ENCODE measurements at places on chromosomes 16 and 17.

DNA sequence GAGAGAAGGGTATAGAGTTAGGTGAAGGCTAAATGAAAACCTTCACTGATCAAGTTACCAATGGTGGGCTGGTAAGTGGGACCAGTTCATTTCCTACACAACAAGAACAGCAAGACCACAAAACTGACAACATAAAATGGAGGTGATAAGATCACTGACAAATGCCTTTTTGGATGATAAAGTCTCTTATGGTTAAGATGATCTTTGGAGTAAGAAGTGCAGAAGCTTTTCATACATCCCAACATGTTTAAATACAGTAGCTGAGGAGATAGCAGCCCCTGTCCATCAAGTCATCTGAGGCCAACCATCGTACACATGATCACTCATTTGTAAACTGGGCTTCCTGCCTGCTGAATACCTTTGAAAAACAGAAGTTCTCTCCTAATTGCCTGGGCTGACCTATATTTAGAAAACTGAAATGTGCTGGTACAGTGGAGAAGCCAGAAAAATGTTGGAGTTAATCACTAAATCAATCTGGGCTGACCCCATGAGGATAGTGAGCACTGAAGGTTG is 259.0 kb upstream of the ZFHX3 start:
- DNase-seq = no peak

DNA sequence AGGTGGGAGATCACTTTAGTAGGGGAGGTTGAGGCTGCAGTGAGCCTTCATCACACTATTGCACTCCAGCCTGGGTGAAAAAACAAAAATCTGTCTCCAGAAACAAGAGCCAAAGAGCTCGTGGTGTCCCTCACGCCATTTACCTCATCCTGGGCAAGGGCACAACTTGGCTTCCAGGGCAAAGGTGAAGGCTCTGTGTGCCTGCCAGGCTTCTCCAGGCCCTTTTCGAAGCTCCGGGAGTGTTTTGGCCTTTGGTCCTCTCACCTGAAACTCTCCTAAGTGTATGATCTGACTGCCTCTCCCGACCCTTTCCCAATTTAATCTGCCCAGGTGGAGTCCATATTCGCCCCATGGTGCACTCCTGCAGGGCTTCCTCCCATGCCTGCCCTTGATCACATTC is 11.6 kb upstream of the CES3 start:
- no peak for DNase-seq

GRCh38 chr17:39695089-39695474 is 4.8 kb upstream of the ERBB2 start:
- DNase-seq = no peak

- DNase-seq = no peak
Measured at GRCh38 chr17:79498854-79499253, 112.0 kb downstream of the RBFOX3 start.

GRCh38 chr16:3007059-3007956 is 5.4 kb upstream of the CLDN9 start:
- DNase-seq = no peak

GRCh38 chr16:49698453-49698815 is 157.5 kb downstream of the ZNF423 start:
- no peak for DNase-seq

DNA sequence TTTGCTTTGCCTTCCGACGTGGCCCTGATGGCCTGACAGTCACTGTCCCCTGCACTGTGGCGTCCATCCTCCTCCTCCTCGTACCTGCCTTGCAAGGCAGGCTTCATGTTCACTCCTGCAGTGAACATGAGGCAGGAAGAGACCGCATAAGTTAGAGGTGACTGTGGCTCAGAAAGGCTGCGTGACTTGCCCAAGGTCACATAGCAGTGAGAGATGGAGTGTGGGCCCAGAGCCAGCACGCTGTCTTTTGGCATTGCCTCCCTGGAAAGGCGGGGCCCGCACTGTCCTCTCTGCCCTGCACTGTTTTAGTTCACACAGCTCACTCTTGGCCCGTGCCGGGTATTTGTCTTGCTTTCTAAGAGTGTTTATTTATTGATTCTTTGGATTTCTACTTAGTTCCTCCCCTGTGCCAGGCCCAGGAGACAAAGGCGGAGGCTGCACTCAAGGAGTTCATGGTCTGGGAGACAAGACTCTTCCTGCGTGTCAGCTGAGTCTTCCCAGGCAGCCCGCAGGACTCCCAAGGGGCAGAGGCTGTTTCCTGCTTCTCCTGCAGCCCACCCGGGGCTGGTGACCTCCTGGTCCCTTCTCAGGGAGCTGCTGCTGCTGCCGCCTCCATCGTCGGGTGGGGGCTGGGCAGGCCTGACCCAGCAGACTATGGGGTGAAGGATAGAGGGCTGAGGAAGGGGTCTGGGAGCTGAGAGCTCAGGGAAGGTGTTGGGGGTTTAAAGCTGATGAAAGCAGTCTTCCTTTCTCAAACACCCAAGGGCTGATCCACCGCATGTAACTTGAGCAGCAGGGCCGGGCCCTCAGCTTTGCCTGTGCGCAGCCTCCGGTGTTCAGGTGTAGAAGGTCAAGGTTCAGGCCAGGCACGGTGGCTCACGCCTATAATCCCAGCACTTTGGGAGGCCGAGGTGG is 12.7 kb downstream of the CYGB start:
- no peak for DNase-seq

DNA sequence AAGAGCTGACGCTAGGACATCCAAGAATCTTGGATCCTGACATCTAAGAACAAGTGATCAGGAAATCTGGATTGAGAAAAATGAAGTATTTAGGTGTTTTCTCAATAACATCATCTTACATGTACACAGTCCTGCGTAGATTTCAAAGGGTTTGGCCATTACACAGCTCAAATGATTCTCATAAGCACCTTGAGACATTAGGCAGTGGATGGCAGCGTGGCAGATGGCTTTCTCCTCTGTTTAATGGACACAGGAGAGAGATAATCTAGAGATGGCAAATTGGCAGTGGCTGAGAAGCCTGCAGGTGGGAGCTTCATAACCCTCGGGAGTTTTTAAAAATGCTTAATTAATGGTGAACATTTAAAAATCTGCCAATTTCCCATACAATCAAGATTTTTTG is 137.5 kb downstream of the ZFHX3 start:
- no peak for DNase-seq

DNA sequence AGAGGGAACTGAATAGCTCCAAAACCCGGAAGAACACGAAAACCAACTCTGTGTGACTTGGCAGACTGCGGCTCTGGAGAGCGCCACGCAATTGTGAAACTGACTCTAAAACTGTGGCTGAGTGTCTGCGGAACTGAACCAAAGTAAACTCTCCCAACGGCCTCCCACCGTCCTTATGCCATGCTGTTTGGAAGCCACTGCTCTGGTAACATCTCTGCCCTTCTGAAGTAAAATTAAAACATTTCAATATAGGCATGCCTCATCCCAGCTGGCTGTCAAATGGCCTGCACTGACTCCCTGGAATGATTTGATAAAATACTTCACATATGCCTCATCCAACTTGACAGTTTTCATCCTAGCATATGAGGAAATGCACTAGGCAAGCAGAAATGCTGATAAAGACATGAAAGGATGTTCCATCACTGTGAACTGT is 70.2 kb downstream of the PARN start:
- DNase-seq = peak; percentile 89

DNA sequence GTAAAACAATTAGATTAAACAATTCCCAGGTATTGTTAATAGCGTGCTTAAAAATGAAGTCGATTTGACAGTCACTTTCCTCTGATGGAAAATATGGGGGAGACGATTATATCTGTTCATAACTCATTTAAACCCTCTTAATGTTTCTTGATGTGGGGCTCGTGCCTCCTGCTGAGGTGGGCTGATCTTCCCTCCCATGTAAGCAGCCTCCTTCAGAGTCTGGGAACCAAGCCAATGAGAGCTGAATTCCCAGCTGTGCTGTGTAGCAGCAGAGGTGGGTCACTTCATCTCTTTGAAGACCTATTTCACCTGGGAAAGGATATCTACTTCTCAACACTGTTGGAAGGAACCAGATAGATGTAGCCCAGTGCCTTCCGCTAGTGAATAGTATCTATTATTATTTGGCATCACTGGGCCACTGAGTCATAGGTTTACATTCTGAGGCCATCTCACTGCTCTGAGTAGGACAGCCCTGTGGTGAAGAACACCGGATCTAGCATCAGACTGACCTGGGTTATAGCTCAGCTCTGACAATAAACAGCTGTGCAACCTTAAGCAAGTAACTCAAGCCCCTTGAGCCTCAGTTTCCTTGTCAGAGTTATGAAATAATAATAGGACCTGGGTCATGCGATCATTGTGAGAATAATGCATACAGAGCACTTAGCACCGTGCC is 85.3 kb upstream of the C16orf82 start:
- no peak for DNase-seq

- no peak for DNase-seq
Measured at GRCh38 chr16:83850947-83851346, 43.2 kb downstream of the HSBP1 start.

- no peak for DNase-seq
Measured at GRCh38 chr16:62642677-62643076, 606.4 kb upstream of the CDH8 start.

DNA sequence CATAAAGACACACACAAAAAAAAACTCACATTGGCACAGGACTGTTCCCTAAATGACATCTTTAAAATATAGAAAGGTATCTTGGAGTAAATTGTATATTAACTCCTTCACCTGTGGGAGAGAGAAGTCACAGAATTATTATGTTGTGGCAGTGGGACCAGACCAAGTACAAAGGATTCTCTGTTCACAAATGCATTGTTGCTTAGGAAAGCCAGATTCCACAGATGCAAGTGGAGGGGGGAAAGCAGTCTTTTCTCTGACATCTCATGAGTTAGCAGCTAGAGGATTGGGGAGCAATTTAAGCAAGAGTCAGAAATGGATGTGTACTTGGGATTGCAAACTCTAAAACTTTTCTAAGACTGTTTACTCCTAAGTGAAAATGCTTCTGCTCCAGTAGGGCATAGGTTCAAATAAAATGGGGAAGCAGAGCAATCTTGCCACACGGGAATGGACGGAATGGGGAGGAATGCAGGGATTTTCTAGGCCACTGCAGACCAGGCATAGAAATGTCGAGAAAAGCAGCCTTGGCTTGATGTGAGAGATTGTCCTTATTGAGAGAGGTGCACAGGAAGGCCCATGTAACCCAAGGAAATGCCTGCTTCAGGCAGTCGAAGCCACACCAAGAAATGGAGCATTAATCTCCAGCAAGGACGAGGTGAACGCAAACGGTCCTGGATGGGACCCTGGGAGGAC is 4.1 kb upstream of the PMP22 start:
- DNase-seq = no peak

DNA sequence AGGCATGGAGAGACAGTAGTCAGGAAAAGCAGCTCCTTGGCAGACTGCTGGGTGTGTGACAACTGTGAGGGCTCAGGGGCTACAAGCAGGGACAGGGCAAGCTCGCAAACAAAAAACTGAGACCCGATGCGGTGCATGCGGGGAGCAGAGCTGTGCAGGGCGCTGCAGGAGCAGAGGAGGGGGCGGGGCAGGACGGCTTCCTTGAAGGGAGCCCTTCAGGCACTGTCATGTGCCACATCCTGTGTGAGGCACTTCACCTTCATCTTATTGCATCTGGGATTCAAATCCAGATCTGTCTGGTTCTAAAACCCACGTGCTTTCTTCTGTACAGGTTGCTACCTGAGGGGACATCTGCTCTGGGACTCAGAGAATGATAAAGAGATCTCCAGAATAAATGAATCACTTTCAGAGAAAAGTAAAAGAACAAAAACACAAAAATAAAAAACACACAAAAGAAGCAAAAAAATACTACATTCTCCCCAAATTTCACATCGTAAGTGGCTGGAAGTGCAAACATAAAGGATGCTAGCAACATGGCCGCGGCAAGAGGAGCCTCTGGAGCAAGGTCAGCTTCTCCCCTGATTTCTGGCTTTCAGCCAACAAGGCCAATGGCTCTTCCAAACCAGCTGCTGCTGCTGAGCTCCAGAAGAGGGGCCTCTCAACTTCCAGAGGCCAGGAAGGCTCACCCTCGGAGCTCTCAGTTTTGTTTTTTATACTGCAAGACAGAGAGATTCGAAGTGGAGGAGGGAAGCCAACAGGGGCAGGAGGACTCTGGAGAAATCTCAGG is 14.2 kb downstream of the LYRM9 start:
- no peak for DNase-seq

DNA sequence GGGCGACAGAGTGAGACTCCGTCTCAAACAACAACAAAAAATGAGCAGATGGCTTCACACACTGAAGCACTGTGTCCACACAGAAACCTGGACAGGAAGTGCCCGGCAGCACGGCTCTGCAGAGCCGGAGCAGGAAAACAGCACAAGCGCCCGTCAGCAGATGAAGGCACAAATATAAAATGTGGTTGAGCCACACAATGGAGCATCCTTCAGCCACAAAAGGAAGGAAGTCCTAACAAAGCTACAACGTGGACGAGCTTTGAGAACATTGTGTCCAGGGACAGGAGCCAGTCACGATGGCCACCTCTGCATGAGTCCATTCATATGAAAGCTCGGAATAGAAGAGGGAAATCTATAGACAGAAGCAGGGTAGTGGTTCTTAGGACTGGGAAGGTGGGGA is 15.7 kb downstream of the RHBDF2 start:
- DNase-seq = peak; percentile 20

DNA sequence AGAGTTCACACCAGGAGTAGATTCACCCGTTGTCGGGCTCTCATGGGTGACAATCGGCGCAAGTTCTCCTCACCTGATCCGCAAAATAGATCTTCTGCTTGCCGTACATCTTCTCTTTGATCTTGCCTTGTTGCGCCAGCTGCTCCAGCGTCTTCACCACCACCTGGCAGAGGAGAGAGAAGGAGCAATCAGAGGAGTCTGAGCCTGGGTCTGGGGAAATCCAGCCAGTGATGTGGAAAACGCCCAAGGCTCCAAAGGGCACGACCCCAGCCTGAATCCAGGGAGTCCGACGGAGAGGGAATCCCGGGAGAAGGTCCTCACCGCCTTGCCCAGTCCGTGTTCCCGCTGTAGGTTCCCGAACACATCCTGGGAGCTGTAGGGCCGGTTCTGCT is 393 bp downstream of the PSMC3IP start:
- DNase-seq = no peak

DNA sequence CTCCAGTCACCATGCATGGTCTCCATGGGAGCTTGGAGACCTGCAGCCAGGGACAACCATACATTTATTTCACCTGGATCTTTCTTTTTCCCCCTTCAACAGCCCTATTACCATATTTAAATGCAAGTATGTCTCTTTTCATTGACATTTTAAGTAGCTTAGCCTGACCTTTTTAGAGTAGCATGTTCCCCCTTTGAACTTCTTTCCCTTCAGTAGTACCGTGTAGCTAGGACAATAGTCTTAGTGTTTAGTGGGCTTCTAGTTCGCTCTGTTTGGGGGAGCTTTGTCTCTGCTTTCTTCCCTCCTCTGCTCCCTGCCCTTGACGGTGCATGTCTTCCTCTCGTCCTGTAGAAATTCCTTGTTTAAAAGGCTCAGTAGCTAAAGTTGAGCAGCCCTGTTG is 94.6 kb downstream of the CCDC182 start:
- no peak for DNase-seq

All from NCI-H2029 treated with DMSO at 0.1 percent for 48 hours (cell line).